ENCODE measurements at places on chromosomes 11 and 22. TPM values are rescaled to one million over a fixed set of nuclear protein-coding genes. Genes with fewer than 3 reads are reported as not detected.

GRCh38 chr11:2779499-2779980 is 79.7 kb upstream of the KCNQ1OT1 start:
- H3K36me3 ChIP-seq: no peaks in the 10 kb centered on the region
- peaks cover 6% of the 10 kb centered on the region for H3K4me1 ChIP-seq
- no peak overlapping the region for H3K27ac ChIP-seq
- no peaks in the 10 kb centered on the region for H3K27me3 ChIP-seq
- H3K4me3 ChIP-seq: no peak overlapping the region

GRCh38 chr11:89490602-89490980 is 584 bp downstream of the NOX4 start:
- H3K4me3 ChIP-seq: no peak overlapping the region
- peaks cover 25% of the 10 kb centered on the region for H3K27me3 ChIP-seq
- peaks cover 2% of the 10 kb centered on the region for H3K4me1 ChIP-seq
- H3K36me3 ChIP-seq: no peaks in the 10 kb centered on the region

DNA sequence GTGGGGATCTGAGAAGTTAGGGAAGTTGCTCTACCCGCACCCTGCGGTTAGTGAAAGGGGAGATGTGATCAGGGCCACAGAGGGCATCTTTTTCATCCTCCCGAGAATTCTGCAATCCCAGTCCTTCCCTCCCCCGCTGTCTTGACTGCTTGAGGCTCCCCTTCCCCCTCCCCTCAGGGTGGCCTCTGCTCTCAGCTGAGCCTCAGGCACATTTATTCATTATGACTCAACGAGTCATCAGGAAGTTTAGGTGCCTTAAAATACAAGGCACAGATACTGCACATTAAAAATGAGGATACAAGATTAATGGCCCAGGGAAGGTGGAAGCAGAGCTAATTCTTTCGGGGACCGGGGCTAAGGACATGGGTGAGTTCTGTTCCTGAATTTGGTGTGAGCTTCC is 104.0 kb downstream of the CACNA1I start:
- no peak overlapping the region for H3K4me3 ChIP-seq
- peaks cover 36% of the 10 kb centered on the region for H3K36me3 ChIP-seq
- H3K4me1 ChIP-seq: no peaks in the 10 kb centered on the region
- no peak overlapping the region for H3K27ac ChIP-seq

- H3K4me1 ChIP-seq: peaks cover 15% of the 10 kb centered on the region
- no peak overlapping the region for H3K27ac ChIP-seq
- no peak for DNase-seq
- H3K27me3 ChIP-seq: no peaks in the 10 kb centered on the region
- H3K4me3 ChIP-seq: no peak overlapping the region
- H3K36me3 ChIP-seq: peaks cover 39% of the 10 kb centered on the region
Measured at GRCh38 chr22:50519151-50519550, 6.2 kb downstream of the SCO2 start.

DNA sequence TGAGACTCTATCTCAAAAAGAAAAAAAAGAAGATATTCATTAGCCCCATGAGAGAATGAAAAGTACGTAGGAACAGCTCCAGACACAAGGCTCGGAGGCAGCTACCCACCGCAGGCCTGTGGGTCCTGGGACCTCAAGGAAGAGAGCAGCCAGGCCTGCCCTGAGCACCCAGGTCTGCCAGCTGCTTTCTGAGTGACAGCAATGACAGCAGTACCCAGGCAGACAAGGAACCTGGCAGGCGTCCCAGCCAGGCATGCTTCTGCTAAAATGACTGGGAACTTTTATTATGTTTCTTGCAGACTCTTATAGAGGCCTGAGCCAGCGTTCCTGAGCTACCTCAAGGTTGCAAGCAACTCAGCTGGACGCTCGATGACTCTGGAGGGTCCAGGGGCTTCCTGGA is 31.6 kb downstream of the CPT1A start:
- H3K27me3 ChIP-seq: no peaks in the 10 kb centered on the region
- no peak overlapping the region for H3K27ac ChIP-seq
- H3K4me1 ChIP-seq: no peaks in the 10 kb centered on the region
- no peak overlapping the region for H3K4me3 ChIP-seq
- H3K36me3 ChIP-seq: peaks cover 9% of the 10 kb centered on the region

DNA sequence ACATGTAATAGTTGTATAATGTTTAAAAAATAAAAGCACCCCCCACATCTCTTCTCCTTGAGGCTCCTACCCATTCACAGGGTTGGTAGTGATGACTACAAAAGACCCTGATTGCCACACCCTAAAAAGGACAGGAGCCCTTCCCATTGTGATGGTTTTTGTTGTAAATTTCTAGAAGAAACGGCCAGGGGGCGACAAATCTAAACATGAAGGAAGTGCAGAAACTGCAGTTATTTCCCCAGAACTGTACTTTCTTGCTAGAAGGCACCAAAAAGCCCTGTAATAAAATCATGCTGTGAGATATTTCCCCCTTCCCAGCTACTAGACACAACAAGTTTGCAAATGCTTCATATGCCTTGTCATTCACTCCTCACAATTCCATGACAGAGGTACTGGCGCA is 10.8 kb downstream of the PRR5L start:
- no peak overlapping the region for H3K27ac ChIP-seq
- DNase-seq: peak; percentile 64
- H3K4me3 ChIP-seq: no peak overlapping the region
- H3K4me1 ChIP-seq: peaks cover 12% of the 10 kb centered on the region

- peaks cover 20% of the 10 kb centered on the region for H3K27me3 ChIP-seq
- no peak for DNase-seq
- H3K4me1 ChIP-seq: no peaks in the 10 kb centered on the region
- no peaks in the 10 kb centered on the region for H3K36me3 ChIP-seq
Measured at GRCh38 chr11:134888821-134889220, 476.8 kb upstream of the B3GAT1 start.

DNA sequence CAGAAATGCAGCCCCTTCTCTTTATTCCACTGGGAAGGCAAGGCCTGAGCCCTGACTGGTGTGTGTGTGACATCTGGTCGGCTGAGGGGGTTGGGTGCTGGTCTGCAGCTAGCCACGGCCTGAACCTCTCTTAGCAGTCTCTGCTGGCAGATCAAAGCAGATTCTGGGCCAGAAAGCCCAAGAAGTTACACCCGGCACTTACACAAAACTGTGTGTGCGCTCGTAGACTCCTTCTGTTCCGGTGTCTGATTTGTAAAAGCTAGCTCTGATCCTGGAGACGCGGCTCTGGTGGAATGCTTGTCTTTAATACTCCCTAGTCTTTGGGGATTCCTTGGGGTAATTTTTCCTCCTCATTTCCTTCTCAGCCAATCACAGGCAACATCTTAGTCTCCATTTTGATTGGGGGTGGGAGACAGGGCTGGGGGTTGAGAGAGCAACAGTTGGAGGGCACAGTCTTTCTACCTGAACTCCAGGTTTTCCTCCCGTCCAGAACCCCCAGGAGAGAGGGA is 5.5 kb downstream of the PKNOX2 start:
- peaks cover 13% of the 10 kb centered on the region for H3K4me1 ChIP-seq
- no peak overlapping the region for H3K4me3 ChIP-seq
- H3K27ac ChIP-seq: no peak overlapping the region
- H3K36me3 ChIP-seq: no peaks in the 10 kb centered on the region
- H3K27me3 ChIP-seq: peaks cover 65% of the 10 kb centered on the region

DNA sequence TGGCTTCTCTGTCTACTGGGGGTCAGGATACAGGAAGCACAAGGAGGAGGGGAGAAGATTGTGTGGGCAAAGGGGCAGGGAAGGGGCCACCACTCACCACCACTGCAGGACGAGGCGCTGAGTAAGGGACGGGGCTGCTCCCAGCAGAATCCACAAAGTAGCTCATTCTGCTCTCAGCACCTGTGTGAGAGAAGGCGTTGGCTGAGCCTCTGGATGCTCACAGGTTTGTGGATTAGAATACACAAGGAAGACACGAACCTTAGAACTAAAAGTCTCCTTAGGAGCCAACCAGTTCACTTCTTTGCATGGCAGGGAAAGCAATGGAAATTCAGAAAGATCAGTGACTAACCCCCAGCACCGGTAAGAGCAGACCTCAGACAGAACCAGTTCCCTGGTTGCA is 14.4 kb downstream of the ETS1 start:
- no peaks in the 10 kb centered on the region for H3K27me3 ChIP-seq
- peaks cover 51% of the 10 kb centered on the region for H3K4me1 ChIP-seq
- peaks cover 2% of the 10 kb centered on the region for H3K36me3 ChIP-seq

DNA sequence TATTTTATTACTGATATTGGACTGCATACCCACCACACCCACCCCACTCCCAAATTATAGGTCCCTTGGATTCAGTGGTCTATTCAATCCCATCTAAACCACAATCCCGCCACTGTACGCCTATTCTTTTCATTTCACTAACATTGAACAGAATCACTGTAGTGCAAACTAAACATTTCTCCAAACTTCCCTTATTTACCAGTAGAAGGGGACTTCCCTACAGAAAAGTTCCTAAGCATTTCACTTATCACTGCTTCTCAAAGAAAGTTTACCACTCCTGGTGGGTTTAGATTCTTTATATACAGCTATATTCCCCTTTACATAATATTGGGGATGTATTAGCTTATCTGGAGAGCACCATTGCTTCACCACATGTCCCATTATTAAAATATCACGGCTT is 29.3 kb downstream of the OR8B12 start:
- peaks cover 7% of the 10 kb centered on the region for H3K27me3 ChIP-seq
- no peak overlapping the region for H3K27ac ChIP-seq
- H3K4me1 ChIP-seq: no peaks in the 10 kb centered on the region
- no peaks in the 10 kb centered on the region for H3K36me3 ChIP-seq

DNA sequence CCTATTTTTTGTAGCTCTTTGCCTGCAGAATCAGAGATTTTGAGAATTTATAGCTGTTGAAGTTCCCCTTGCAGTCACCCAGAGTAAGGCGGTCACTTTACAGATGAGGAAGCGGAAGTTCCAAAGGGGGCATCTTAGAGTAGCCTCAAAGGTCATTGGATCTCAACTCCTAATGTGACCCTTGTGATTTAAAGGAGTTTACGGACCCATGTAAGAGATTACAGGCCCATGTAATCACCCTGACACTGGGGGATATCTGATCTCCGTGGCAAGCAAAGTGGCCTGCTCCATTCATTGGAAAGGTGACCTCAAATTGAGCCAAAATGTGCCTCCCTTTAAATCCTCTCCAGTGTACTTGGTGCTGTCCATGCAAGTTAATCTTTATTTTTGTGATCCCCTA is 15.7 kb downstream of the P2RX3 start:
- DNase-seq: no peak
- no peak overlapping the region for H3K27ac ChIP-seq
- H3K4me3 ChIP-seq: no peak overlapping the region
- H3K27me3 ChIP-seq: peaks cover 5% of the 10 kb centered on the region

GRCh38 chr11:10058356-10058755 is 235.7 kb downstream of the SBF2 start:
- no peaks in the 10 kb centered on the region for H3K4me1 ChIP-seq
- DNase-seq: no peak
- no peak overlapping the region for H3K27ac ChIP-seq
- no peaks in the 10 kb centered on the region for H3K27me3 ChIP-seq
- H3K36me3 ChIP-seq: peaks cover 12% of the 10 kb centered on the region

- no peaks in the 10 kb centered on the region for H3K36me3 ChIP-seq
- no peak for DNase-seq
- H3K27ac ChIP-seq: no peak overlapping the region
- peaks cover 4% of the 10 kb centered on the region for H3K27me3 ChIP-seq
Measured at GRCh38 chr11:30504468-30504867, 81.7 kb downstream of the MPPED2 start.

GRCh38 chr22:24751518-24751917 is 23.0 kb downstream of the PIWIL3 start:
- no peaks in the 10 kb centered on the region for H3K4me1 ChIP-seq

DNA sequence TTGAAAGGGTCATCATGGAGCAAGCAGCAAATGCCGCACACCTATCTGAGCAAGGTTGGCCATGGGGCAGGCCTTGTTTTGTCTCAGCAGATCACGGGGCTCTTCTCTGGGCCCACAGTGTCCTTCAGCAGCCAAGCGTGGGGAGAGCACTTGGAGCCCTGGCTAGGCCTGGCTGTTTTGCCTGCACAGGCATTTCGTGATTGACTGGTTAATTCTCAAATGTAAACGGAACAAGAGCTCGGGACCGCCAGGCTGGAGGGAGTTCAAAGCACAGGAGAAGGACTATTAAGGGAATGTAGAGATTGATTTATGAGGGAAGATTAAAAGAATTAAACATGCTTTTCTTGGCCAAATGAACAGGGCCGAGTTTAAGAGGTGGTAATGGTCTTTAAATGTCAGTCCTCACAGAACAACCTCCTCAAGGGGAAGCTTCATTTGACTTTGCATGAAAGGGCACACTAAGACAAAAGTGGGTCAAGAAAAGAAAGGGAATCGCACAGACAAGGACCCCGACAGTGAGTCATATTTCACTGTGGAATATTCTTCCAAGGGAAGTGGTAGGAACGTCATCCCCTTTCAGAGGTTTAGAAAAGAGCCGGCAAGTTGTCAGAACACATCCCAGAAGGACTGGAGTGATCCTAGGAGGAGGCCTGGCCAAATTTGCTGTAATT is 20.7 kb downstream of the SPON1 start:
- DNase-seq: no peak
- no peak overlapping the region for H3K4me3 ChIP-seq
- no peak overlapping the region for H3K27ac ChIP-seq

DNA sequence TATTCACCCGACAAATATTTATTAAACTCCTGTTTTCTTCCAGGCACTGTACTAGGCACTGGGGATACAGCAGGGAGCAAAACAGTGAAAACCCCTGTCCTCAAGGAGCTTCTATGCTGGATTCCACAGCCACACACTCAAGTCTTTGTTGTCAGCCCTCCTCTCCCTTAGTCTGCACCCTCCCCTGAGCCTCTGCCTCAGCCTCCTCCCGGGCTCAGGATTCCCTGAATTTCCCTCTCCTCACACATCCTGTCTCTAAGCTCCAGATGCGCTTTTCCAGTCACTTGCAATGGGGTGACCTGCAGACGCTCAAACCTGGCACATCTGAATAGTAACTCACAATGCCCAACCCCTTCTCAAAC is 13.5 kb upstream of the TUB start:
- H3K4me1 ChIP-seq: no peaks in the 10 kb centered on the region
- peaks cover 14% of the 10 kb centered on the region for H3K27me3 ChIP-seq
- no peaks in the 10 kb centered on the region for H3K36me3 ChIP-seq
- DNase-seq: no peak
- no peak overlapping the region for H3K27ac ChIP-seq

DNA sequence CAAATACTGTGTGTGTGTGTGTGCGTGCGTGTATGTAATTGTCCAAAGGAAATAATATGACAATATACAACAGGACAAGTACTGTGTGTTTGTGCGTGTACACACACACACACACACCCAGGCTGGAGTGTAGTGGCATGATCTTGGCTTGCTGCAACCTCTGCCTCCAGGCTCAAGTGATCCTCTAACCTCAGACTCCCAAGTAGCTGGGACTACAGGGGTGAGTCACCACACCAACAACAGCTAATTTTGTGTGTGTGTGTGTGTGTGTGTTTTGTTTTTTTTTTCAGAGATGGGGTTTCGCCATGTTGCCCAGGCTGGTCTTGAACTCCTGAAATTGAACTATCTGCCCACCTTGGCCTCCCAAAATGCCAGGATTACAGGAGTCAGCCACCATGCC is 61.5 kb downstream of the NUP98 start:
- H3K4me3 ChIP-seq: no peak overlapping the region
- peaks cover 48% of the 10 kb centered on the region for H3K36me3 ChIP-seq
- no peak for DNase-seq

Gene IFITM5
- not detected for total RNA-seq

Gene MYEOV
- total RNA-seq: not detected

Gene SESN3
- total RNA-seq: 12.3 TPM

Gene VSIG10L2
- not detected for total RNA-seq

Gene PGA5
- total RNA-seq: not detected

Gene ENTHD1
- 0.70 TPM for total RNA-seq

Gene TCP11L1
- 7.9 TPM for total RNA-seq

Gene USP2
- total RNA-seq: 0.71 TPM

Gene LSP1
- 193 TPM for total RNA-seq

Gene PANX2
- 2.7 TPM for total RNA-seq
